ENCODE measurements at places on chromosomes 16 and 17.

DNA sequence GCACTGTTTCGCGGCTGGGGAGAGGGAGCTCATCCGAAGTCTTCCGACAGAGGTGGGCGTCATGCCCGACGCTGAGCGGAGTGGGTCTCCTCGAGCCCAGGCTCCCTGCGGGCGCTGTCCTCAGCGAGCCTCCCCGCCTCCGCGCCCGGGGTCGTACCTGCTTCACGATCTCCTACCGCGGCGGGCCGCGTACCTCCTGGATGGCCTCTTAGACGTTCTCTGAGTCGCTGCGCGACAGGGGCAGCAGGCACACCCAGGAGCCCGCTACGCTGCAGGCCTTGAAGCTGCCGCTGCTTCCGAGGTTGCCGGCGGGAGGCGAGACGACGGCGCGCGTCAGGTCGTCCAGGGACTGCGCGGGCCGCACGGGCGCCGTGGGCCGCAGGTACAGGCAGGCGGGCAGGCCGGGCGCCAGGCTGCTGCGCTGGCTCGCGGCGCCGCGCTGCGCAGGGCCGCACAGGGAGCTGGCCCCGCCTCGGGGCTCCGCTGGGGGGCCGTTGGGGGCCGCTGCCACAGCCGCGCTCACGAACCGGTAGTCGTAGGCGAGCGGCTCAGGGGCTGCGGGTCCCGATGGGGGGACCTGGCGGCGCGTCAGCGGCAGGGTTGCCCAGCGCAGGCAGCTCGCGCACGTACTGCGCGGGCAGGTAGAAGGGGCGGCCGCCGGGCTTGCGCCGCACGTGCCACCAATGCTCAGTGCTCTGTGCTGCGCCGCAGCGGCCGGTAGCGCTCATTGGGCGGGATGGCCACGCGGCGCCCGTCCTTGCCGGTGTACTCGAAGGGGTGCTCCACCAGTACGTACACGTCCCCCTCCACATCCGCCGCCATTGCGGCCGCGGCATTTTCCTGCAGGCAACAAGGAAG is 116.4 kb upstream of the SMURF2 start:
- DNase-seq = no peak

DNA sequence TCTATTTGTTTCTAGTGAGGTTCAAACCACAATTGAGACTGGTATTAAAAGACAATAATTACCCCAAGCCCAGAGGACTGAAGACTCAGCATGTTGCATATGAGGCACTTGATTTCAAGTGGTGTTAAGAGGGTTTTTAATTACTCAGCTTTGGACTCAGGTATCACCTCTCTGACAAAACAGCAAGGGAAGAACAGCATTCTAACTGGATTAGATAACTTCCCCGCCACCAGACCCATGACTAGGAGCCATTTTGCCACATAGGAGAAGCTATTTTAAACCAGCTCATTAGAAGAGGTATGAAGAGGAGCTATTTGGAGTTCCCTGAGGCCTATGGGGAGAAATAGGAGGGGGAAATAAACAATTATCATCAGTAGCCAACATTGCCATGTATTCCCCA is 226.1 kb upstream of the TOX3 start:
- no peak for DNase-seq

GRCh38 chr16:80418517-80419355 is 122.1 kb upstream of the DYNLRB2 start:
- DNase-seq = no peak

- DNase-seq = no peak
These were observed 51.4 kb downstream of the IRF8 start for GRCh38 chr16:85950136-85950918.

GRCh38 chr16:82133798-82134197 is 36.2 kb downstream of the MPHOSPH6 start:
- DNase-seq = no peak

DNA sequence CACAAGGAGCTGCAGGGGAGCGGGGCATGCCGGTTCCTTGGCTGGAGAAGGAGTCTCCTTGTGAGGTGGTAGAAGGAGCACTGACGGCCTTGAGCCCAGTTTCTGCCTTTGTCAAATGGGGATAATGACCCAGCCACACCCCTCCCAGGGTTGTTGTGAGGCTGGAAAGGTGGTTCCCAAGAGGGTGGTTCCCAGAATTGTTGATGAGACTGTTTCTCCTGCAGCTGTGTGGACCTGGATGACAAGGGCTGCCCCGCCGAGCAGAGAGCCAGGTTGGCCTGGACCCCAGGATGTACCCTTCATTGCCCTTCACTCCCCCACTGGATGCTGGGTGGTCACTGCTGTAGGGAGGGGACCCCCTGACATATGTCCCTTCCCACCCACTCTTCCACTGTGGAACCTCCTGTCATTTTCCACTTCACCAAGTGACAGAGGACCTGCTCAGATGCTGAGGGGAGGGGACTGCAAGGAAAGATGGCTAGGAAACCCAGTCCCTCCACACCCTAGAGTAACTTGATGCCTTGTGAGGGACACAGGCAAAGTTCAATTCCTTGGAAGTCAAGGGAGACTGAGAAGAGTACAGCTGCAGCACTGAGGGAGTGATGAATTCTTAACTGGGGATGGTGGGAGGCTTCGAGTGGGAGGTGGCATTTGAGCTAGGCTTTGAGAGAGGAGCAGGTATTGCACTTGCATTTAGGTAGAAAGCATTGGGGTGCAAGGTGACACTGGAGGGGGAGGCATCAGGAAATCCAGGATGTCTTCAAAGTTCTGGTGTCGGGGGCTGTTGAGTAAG is 10.6 kb downstream of the MIEN1 start:
- DNase-seq = no peak

DNA sequence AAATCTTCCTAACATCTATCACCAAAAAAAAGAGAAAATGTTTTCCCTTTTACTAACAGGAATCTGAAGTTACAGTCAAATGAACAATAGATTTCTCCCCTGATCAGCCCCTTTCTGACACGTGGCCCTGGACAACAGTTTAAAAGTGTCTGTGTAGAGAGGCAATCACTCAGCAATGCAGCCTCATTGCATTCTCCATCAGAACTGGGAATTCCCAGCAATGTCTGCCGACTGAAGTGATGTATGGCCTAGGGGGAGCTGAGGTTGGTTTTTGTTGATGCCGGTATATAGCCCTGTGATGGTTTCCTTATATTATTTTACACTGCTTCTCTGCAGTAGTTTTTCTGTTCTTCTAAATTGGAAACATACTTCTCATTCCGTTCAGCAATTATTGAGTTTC is 904.3 kb upstream of the CDH8 start:
- no peak for DNase-seq

DNA sequence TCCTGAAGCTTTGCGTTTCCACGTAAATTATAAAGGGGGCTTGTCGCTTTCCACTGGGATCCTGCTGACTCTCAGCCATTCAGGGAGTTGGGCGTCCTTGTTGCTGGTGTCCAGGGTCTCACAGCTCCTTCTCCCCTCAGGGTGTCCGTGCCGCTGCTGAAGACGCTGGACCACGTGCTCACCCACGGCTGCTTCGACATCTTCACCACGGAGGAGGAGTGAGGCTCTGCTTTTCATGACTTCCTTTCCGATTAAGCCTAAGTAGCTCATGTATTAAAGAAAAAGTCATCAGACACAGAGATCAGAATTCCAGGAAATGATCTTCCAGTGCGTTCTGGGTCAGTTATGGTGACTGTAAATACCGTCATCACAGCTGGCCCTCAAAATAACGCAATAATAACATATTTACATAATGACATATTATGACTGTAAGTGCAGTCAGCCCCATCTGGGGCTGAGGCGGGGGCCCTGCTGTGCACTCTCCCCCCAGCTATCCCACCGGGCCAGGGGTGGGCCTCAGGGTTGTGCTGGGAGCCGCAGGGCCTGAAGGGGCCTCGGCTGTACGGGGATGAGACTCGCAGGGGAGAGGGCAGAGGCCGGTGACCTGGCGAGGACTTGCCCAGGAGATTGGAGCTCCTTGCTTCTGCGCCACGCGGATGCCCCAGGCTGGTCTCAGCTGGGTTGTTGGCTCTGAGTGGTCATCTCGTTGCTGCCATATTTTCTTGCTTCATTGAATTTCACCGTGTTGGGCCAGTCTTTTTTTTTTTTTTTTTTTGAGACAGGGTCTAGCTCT is 92.9 kb upstream of the ZNF750 start:
- DNase-seq = no peak

DNA sequence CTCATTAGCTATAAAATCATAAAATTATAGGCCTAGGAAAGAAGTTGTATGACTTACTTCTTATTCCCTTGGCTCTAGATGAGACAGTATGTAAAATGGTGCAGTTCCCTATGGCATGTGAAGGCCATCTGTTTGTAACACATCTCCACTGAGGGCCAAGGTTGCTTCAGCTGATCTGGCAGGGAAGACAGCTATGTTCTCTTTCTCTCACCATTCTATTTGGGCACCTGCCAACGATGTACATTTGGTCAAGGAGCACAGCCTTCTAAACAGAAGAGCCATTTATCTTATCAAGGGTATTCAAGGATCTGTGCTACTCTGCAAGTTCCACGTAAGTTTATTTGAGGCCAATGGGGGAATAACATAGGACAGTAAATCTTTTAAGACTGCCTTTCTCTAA is 129.8 kb upstream of the TOM1L1 start:
- DNase-seq = no peak

DNA sequence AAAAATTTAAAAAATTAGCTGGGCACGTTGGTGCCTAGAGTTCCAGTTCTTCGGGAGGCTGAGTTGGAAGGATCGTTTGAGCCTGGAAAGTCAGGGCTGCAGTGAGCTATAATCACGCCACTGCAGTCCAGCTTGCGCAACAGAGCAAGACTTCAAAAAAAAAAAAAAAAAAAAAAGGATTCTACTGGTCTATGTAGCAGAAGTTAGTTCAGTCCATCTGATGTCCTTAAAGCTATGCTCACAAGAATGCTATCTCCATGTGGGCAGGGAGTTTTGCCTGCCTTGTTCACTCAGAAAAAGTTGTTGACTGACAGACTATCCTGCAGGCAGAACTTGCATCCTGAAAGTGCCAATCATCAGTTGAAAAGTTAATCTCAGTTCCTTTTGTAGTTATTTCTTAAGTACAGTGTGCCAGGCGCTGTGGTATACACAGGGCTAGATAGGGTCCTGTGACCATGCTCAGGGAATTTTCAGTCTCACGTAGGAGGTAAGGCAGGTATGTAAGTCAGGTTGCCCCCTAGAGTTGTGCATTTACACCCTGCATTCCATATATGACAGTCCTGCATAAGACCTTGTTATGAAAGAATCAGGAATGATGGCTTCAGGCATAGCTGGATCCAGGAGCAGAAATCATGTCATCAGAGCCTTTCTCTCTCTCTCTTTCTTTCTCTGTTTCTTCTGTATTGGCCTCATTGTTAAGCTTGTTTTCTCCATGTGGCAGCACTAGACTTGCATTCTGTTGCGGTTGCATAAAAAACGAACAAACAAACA is 7.6 kb downstream of the SYT17 start:
- DNase-seq = no peak

DNA sequence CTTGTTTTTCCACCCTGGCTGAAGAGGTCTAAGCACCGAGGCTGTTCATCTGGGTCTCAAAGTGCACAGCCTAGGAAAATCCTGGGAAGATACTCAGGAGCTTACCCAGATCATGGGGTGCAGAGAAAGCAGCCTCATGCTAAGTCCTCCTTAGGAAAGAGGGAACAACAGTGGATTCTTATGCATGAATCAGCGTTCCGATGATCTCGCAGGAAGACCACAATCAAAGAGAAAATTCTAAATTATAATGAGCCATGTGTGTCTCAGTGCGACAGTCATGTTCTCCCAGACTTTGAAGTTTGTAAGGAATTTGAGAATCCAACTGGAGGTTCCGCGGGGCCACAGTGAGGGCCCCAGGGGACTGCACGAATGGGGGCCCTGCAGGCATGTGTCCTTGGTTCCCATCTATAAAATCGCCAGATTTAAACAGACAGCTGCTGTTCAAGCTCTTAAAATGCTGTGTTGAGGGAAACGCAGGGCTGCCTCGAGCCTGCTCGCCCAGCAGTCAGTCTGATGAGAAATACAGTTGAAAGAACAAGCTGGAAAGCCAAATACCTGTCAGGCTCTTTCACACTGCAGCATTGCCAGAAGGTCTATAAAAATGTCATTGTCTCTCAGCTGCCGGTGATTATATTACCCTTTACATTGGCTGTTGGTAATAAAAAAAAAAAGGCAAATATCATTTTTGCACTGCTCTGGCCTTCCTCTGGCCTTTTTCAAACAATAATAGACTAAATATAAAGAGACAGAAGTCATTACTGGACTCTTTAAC is 152.1 kb downstream of the PMP22 start:
- DNase-seq = no peak

DNA sequence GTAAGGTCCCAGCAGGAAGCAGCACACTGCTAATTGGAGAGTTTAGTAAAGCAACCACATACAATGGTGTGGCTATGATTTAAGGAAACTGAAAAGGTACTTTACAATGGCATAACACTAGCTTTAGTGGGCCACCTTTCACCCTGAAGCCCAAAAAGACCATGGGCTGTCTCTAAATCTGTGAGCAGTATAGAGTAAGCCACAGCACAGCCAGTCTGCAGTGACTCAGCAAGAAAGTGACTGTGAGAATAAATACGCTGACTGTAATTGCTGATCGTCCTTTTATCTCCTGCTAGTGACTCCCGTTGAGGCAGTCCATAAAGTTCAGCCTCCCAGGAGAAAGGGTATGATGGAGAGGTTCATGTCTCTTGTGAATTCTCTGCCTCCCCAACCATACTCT is 679.8 kb upstream of the KIF2B start:
- no peak for DNase-seq

GRCh38 chr17:43914451-43914850 is 7.1 kb upstream of the MPP2 start:
- no peak for DNase-seq

DNA sequence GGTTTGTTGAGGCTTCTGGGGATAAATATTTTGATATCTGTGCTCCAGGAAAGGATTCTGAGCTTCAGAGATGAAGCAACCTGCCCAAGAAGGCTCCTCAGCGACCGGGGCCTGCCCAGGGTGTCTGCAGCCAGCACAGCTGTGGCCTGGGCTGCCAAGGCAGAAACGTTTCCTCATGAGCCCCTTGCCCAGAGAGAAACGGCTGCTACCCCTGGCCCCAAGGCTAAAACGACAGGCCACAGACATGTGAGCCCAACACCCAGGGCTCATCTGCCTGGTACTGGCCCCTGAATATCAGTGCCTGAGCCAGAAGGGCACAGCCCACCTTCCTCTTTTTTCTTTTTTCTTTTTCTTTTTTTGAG is 45.4 kb upstream of the RASD1 start:
- no peak for DNase-seq

DNA sequence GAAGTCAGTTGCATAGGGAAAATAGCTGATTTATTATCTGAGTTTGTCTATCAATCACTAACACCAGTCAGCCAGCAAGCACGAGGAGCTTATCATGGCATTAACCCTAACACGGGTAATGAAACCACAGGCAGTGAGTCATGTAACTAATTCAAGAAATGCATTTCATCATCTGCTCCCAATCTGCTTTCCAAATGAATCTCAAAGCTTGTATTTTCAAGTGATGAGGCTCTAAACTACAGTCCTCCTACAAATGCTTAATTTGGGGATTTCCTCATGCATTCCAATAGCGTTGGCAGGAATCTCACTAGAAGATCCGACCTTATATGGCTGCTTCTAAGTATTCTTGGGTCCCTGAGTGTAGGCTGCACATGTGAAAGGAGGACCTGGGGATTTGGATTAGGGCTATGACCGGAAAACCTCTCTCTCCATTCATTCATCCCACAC is 118.4 kb upstream of the HSBP1 start:
- no peak for DNase-seq
